T-cell (primary cell): ENCODE measurements at places on chromosomes 7 and 10.

- no peak for DNase-seq
Observed at GRCh38 chr7:155495440-155496248, 37.7 kb downstream of the EN2 start.

- no peak for DNase-seq
Observed at GRCh38 chr10:50469288-50469687, 154.5 kb downstream of the SGMS1 start.

- no peak for DNase-seq
Observed at GRCh38 chr10:56351909-56352630, 9.0 kb downstream of the ZWINT start.

DNA sequence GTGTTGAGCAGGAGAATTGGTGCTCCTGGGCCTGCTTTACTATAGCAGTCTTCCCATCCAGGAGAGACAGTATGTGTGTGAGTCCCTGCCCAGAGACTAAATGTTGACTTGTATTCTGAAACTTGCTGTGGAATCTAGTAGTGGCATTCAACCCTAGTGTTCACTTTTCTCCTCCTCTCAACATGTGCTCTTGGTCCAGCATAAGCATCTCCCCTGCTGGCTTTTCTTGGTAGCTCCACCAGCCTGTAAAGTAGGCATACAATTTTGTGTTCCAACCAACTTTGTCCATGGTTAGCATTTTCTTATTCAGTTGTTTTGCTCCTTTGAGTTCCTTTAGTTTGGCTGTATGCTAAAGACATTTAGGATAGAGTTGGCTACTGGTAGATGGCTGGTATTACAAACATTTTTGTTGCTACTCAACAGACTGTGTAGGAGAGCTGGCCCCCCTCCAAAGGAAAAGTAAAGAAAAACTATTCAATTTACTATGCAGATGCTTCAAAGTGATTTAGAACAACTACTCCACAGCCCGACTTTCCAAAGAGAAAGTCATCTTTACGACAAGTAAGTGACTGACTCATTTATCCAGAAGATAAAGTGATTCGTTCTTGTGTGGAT, 46.0 kb downstream of the ASB4 start:
- DNase-seq = no peak

GRCh38 chr10:13001887-13002212, 337 bp upstream of the CCDC3 start:
- DNase-seq = no peak
